Vein endothelial cell (primary cell): ENCODE measurements at places on chromosomes 5 and 9. TPM values are rescaled to one million over a fixed set of nuclear protein-coding genes. Genes with fewer than 3 reads are reported as not detected.

PCDHA9 gene
- under 0.01 TPM in 2 replicates for total RNA-seq

MEIKIN gene
- not detected in 2 replicates for total RNA-seq

ANKRD34B gene
- total RNA-seq = not detected in 2 replicates

CAVIN4 gene
- 1.6 and 3.3 TPM in 2 replicates for total RNA-seq

AGXT2 gene
- not detected in 2 replicates for total RNA-seq

ACER2 gene
- 10.5 and 13.5 TPM in 2 replicates for total RNA-seq
